ENCODE measurements at places on chromosomes 7 and 10. TPM values are rescaled to one million over a fixed set of nuclear protein-coding genes. Genes with fewer than 3 reads are reported as not detected.

Gene MLXIPL
- total RNA-seq = not detected

Gene ADAMTS14
- total RNA-seq = not detected

Gene NOLC1
- 19.4 TPM for total RNA-seq

Gene CHST15
- total RNA-seq = 72.9 TPM

Gene HOGA1
- 0.77 TPM for total RNA-seq

Gene CYP2W1
- total RNA-seq = not detected

Gene CTAGE6
- total RNA-seq = under 0.01 TPM

Gene NSUN6
- total RNA-seq = 3.3 TPM

Gene MYH16
- 0.13 TPM for total RNA-seq

Gene PGAM2
- not detected for total RNA-seq

Gene PTPRZ1
- not detected for total RNA-seq

Gene CCDC146
- 0.26 TPM for total RNA-seq

Gene SLC16A12
- total RNA-seq = not detected

DNA sequence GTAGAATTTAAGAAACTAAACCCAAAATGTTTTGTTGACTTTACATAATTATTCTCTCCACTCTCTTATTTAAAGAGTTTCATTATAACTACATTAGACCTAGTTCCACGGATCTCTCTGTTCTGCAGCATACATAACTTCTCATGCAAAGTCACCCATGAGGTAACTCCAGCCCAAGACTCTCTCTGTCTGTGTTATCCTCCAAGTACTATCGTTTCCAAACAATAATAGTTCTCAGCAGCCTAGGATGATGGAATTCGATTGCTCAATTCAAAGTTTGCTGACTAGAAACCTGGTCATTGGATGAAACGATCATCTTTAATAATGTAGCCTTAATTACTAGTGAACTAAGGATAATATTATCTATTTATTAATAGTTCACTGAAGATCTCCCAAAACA is 203.1 kb upstream of the PTN start:
- DNase-seq = no peak

DNA sequence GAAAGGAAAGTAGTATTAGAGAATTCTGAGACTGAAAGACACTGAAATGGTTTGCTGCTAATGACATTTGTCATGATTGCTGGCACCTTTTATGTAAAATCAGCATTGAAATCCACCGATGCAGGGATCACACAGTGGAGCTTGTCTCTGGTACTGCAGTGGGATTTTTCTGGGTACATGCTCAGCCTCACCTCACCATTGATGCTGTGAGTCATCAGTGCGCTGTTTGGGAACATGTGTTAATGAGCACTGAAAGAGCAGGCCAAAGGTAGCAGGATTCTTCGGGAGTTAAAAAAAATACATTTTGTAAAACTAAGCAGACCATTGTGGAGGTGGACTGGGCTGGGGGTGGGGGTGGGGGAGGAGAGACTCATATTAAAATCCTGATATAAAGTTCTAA is 174.9 kb downstream of the CREB5 start:
- DNase-seq = no peak

GRCh38 chr7:115116773-115117715 is 195.2 kb downstream of the MDFIC start:
- no peak for DNase-seq

DNA sequence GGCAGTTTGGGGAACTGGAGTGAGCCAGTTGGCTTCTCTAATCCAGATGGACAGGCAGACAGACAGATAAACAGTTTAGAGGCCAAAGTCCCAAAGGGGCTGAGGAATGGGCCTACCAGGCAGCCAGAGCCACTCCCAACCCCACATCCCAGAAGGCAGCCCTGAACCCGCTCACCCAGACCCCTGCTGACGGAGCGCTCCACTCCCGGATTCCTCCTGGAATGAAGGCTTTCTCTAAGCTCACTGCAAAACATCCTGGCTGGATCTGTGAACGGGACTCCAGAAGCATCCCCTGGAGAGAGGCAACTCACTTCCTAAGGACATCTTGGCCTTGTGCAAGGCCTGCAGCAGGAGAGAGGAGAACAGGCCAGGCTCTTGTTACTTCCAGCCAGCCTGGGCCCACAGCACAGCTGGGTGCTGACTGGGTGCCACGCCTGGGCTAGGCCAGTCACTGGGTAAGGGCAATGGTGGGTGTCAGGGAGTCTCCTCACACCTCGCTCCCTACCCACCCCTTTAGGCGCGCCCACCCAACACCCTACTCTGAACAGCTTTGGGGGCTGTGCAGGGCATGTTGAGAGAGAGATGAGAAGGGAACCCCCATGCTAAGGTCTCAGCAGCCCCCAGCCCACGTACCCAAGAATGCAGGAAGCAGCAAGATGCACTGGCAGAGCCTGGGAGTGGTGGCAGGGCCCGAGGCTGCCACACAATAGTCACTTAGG is 168.6 kb upstream of the ZMIZ1 start:
- DNase-seq = no peak

DNA sequence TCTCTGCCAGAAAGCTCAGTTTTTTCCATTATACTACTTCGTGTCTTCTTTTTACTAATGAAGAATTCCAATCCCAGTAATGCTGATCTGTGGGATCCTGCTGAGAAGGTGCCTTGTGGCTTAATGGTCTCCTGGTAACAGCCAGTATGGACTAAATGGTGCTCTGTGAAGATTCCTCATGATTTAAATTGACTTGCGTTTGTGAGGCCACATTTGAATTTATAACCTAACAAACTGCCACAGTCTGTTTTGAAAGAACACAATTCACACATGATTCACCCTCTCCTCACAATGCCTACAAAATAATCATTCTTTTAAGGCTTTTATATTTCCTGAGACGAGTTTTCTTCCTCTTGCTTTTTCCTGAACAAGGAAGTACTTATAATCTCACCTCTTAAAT is 140.0 kb downstream of the MBL2 start:
- DNase-seq = peak; percentile 48

GRCh38 chr7:28986765-28987110 is 28.6 kb upstream of the TRIL start:
- DNase-seq = no peak

DNA sequence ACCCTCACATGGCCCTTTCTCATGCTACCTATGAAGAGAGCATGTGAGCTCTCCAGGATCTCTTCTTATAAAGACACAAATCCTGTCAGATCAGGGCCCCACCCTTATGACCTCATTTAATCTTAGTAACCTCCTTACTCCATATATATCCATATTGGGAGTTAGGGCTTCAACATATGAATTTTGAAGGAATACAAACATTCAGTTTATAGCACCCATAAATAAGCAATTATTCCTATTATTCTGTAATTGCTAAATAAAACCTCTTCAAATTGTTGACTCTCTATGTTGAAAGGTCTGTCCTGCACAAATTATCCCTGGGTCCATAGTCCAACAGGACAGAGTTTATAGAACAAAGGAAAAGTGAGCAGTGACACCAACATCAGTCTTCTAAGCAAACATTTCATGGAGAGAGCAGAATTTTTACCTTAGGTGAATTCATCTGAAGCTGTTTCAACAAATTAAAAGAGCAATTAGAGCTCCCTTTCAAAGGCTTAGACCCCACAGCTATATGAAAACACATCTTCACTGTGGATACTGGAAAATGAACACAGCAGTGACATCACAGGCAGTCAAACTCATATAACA is 12.2 kb downstream of the DOCK4 start:
- no peak for DNase-seq

GRCh38 chr10:23364378-23364777 is 19.8 kb upstream of the C10orf67 start:
- DNase-seq = no peak

DNA sequence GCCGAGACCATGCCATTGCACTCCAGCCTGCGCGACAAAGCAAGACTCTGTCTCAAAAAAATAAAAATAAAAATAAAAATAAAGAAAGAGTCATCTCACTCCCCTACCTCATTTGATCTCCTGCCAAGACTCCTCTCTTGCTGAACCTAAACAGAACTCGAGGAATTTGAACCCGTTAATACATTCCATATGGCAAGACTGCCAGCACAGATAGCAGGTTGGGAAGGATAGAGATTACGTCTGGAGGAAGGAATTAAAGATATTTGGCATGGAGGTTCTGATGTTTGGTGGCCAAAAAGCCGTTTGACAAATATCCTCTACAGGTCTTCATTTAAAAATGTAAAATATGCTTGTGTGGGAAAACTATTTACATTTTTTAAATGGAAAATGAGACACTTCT is 549.6 kb downstream of the HTR7 start:
- DNase-seq = no peak

DNA sequence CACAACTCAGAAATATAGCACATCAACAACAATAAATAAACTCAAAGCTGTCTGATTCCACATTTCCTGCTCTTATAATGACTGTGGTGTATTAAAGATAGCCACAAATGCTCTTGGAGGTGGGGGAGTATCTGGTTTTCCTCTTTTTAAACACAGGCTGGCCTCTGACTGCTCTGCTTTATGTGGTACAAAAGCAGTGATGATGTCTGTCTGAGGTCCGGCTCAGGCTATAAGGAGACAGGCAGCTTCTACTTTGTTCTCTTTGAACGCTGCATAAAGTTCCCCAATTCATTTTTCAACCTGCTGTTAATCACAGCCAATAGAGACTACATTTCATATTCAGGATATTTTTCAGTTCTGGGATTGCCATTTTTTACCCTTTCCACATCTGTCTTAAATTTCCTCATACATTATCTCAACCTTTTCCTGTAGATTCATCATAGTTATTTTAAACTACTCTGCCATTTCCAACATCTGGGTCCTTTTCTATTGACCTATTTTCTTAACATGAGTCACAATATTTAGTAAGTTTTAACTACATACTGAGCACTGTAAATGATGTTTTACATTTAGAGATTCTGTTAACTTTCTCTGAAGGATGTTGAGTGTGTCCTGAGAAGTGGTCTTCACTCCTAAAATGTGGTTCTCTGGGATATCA is 64.9 kb downstream of the CRPPA start:
- DNase-seq = no peak

- DNase-seq = no peak
Observed at GRCh38 chr10:95694665-95695064, 938 bp upstream of the TCTN3 start.

GRCh38 chr10:77387247-77387646 is 250.4 kb downstream of the KCNMA1 start:
- no peak for DNase-seq

DNA sequence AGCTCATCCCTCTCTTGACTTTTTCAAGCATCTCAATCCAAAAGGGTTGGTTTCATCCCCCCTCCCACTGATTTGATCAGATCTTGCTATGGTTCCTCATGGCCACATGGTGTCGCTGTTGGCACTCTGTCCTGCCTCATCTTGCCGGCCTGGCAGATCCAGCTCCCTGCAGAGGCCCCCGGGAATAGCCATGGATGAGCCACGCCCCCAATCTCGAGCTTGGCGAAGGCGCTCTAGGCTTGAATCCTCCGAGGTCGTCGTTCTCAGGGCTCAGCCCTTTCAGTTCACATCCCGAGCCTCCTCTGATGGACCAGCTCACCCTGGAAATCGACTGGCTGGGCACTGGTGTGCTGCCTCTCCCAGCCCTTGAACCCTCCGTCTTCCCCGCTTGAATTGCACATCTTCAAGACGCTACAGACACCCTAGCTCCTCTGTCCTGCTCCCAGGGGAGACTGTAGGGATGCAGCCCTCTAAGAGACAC is 628.7 kb downstream of the TYW1 start:
- DNase-seq = no peak

DNA sequence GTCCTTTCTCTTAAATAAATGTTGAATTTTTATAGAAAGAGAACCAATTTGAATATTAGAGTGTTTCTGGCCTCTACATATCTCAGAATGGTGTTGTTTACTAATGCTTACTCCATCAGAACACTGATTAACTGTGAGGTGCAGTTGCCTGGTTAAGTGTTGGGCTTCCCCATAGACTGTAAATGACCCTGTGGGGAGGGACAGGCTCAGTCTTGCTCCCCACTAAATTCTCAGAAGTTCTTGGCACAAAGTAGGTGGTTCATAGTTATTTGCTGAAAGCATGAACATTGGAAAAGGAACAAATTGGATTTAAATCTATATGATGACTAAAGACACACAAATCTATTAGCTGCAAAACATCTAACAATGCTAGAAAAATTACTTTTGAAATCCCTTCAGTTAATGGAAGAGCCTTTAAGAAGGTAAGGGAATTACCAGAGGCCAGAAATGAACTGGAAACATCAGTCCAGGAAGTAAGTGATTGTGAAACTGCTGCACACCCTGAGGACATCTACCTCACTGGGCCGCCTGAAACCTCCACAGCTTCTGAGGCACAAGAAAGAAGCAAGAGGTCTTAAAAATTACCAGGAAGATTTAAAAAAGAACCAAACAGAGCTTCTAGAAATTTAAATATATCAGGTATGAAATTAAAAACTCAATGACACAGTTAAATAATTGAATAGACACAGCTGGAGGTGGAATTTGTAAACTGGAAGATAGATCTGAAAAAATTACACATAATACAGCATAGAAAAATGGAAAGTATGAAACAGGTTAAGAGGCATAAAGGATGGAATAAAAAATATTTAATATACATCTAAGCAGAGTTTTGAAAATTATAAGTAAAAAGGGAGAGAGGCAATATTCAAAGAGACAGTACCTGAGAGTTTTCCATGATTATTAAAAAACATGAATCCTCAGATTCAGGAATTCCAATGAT is 17.8 kb upstream of the COMTD1 start:
- no peak for DNase-seq

- no peak for DNase-seq
Observed at GRCh38 chr10:118968060-118968459, 61.5 kb upstream of the NANOS1 start.

DNA sequence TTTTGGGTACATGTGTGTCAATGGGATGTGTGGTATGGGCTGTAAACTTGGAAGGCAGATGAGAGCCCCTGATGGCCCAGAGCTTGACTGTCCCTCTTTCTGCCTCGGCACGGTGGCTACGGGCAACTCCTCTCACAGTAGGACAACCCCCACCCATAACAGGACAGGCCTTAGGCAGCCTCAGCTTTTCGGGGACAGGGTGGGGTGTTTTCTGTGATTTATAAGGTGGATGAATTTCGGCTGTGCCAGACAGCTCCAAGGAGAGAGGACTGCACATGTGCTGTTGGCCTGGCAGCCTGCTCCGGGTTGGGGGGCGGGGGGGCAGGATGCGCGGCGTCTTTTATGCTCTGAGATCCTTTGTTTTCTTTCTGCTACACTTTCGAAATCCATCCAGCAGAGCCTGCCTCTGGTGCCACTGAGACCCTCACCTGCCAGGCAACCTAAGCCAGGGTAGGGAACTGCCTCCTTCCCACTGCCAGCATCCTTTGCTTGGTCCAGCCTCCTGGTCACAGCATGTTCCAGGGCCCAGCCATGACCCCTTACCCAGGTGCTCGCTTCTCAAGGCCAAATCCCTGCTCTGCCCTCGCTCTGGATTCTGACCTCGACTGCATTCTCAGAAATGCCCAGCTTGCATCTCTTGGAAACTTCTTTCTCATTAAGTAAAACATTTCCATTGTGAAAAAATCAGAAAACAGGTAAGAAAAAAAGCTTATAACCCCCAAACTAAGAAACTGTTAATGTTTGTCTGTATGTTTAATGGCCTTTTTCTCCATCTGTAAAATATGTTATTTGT is 15.4 kb upstream of the BTBD16 start:
- DNase-seq = no peak

DNA sequence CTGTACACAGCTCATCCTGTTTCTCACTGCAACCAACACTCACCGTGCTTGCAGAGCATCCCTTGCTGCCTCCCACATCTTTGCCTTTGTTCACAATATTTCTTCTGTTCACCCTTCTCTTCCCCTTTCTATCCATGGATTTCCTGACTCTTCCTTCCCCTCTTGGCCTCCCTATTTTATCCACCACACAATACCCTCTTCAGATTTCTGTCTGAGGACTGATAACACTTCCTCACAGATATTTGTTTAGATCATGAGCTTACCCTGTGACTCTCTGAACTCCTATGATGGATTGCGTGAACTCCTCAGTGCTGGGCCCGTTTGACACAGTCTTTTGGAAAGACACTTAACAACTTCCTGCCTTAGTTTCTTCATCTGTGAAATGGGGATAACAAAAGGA is 62.8 kb upstream of the GPR158 start:
- DNase-seq = no peak
